ENCODE measurements at places on chromosomes 6 and 20.

- DNase-seq: no peak
Measured at GRCh38 chr6:107185391-107185970, 70.2 kb upstream of the BEND3 start.

- DNase-seq: no peak
Measured at GRCh38 chr20:63542696-63543095, 4.9 kb downstream of the SRMS start.

GRCh38 chr6:31769684-31770371, 7.3 kb downstream of the VWA7 start:
- peak; percentile 57 for DNase-seq

DNA sequence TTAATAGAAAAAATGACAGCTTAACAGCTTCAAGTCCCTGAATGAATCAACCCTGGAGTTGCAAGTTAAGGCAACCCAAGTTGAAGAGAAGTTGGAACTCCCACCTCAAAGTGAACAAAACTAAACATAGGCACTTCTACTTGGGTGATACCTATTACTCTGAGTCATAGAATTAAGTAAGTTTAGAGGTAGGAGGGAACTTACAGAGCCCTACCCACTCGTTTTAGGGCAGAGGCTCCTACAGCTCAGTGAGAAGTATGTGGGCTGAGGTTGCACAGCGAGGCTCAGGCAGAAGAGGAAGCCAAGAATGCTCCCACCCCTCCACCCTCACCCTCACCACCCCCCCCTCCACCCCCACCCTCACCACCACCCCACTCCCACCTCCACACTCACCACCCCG, 42.2 kb downstream of the NFATC2 start:
- DNase-seq: no peak

- DNase-seq: no peak
Measured at GRCh38 chr6:132937466-132937906, 123.1 kb downstream of the RPS12 start.

- DNase-seq: no peak
Measured at GRCh38 chr6:1713016-1713600, 103.4 kb downstream of the FOXC1 start.

Data from stimulated activated CD8-positive, alpha-beta memory T cell treated with anti-CD3 and anti-CD28 coated beads, Interleukin-4, amount 100 ng/mL, for 1 hour (primary cell).